ENCODE measurements at places on chromosomes 12 and 14.

- DNase-seq: no peak
Observed at GRCh38 chr14:104393199-104393897, 186.2 kb upstream of the C14orf180 start.

GRCh38 chr12:69908203-69908602, 83.2 kb downstream of the MYRFL start:
- no peak for DNase-seq

GRCh38 chr12:110012659-110013058, 13.4 kb downstream of the ANKRD13A start:
- no peak for DNase-seq

- no peak for DNase-seq
Observed at GRCh38 chr12:105223884-105224283, 12.1 kb downstream of the APPL2 start.

DNA sequence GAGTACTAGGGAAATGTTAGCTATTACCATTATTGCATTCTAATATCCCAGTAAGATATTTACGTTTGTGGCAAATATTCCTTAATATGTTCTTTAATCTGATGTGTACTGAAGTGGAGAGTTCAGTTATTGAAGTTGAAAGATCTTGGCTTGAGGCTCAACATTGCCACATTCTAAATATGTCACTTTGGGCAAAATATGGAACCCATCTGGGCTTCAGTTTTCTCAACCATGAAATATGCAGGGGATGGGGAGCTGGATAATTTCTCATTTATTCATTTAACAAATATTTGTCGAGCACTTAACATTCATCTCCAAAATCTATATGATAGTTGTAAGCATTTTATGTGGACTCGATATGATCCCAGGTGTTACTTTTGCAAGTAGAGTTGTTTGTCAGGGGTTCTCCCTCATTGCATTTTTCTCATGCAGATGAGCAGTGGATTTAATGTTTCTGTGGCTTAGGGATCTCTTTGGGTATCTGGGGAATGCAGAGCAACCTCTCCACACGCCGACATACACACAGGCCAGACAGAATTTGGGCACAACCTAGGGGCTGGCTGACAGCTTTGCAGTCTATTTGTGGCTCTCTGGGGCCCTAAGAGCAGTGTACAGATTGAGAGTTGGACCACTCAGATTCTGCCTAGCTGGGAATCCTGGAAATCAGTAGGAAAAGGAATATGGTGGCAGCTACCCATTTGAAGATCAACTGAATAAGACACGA, 26.6 kb upstream of the APPL2 start:
- no peak for DNase-seq

- DNase-seq: peak; percentile 72
Observed at GRCh38 chr12:88958946-88959345, 378.7 kb upstream of the KITLG start.

DNA sequence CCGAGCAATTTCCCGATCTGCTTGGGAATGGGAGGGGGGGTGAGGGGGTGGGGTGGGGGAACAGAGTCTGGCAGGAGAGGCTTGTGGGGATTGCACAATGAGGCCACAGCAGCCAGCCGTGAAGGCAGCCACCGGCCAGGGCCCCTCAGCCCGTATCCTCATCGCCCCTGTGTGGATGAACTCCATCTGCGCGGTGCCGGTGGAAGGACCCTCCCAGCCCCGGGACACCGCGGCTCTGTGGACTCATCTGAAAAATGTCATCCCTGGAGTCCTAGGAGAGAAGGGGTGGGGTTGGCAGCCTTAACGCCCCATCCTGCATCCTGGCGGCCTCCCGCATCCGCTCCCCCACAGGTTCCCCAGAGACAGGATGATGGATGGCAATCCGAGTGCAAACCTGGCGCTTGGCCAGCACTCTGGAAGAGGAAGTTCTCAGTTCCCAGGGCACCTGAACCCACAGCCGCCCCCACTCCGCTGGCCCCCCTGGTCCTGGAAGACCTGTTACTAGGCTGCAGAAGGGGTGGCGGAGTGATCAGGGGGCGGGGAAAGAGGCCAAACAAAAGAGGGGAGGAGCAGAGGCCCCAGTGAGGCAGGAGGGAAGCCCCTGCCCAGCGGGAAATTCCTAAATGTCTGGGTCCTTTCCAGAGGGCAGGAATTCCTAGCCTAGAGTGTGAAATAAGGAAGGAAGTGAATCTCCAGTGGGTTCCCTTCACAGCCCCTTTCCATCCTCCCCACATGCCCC, 1.2 kb upstream of the TNFAIP2 start:
- peak; percentile 98 for DNase-seq

- no peak for DNase-seq
Observed at GRCh38 chr14:24297190-24297964, 2.2 kb downstream of the DHRS1 start.

- DNase-seq: peak; percentile 31
Observed at GRCh38 chr12:81597928-81598604, 161.1 kb downstream of the PPFIA2 start.

- DNase-seq: no peak
Observed at GRCh38 chr12:4435537-4435936, 10.1 kb downstream of the FGF6 start.

GRCh38 chr12:117890137-117890536, 78.7 kb downstream of the KSR2 start:
- DNase-seq: no peak

GRCh38 chr14:81523616-81524015, 10.0 kb downstream of the SEL1L start:
- no peak for DNase-seq

DNA sequence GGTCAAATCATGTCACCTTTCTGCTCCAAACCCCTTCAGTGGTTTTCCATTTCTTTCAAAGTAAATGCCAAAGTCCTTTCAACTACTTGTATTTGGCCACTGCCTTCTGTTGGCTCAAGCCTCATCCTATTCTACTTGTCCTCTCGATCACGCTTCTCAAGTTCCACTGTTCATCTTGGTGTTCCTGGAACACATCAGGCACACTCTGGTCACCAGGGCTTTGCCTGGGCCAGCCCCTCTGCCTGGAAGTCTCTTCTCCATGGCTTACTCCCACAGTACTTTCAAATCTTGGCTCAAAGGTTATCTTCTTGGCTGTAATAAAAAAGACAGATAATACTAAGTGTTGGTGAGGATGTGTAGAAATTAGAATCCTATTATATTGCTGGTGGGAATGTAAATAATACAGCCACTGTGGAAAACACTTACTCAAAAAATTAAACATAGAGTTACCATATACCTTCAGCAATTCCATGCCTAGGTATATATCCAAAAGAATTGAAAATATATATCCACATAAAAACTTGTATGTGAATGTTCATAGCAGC, 17.3 kb upstream of the PPFIBP1 start:
- DNase-seq: no peak

GRCh38 chr12:107778383-107779025, 4.0 kb downstream of the ASCL4 start:
- no peak for DNase-seq

DNA sequence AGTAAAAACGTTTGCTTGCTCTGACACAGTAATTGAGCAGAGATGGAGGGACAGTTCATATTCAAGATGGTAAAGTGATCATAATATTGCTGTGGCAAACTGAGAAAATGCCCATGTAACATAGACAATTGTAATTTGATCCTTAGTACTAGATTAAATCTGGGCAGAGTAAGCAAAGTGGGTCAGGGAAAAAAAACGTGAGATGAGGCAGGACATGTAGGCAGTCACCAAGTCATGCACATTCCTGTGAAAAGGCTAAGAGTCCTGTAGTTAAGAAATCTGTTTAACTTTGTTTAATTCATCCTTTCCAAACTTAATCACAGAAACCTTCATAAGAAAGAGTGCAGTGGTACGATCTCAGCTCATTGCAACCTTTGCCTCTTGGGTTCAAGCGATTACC, 16.1 kb downstream of the BTBD7 start:
- DNase-seq: no peak

GRCh38 chr12:46473634-46474329, 101.2 kb upstream of the SLC38A2 start:
- no peak for DNase-seq

DNA sequence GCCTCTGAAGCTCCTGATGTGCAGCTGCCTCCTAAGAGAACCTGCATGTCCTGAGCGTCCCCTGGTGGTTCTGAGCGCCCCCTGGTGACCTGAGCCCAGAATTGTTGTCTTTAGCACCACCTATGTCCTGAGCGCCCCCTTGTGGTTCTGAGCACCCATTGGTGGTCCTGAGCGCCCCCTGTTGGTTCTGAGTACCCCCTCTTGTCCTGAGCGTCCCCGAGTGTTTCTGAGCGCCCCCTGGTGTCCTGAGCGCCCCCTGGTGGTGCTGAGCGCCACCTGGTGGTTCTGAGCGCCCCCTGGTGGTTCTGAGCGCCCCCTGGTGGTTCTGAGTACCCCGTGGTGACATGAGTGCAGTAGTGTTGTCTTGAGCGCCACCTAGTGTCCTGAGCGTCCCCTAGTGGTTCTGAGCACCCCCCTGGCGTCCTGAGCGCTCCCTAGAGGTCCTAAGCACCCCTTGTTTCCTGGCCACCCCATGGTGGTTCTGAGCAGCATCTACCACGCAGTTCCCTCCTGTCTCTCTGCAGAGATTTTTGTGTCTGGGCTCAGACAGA, 782.5 kb downstream of the TMEM121 start:
- no peak for DNase-seq

- no peak for DNase-seq
Observed at GRCh38 chr14:54428527-54428926, 12.6 kb downstream of the CNIH1 start.

DNA sequence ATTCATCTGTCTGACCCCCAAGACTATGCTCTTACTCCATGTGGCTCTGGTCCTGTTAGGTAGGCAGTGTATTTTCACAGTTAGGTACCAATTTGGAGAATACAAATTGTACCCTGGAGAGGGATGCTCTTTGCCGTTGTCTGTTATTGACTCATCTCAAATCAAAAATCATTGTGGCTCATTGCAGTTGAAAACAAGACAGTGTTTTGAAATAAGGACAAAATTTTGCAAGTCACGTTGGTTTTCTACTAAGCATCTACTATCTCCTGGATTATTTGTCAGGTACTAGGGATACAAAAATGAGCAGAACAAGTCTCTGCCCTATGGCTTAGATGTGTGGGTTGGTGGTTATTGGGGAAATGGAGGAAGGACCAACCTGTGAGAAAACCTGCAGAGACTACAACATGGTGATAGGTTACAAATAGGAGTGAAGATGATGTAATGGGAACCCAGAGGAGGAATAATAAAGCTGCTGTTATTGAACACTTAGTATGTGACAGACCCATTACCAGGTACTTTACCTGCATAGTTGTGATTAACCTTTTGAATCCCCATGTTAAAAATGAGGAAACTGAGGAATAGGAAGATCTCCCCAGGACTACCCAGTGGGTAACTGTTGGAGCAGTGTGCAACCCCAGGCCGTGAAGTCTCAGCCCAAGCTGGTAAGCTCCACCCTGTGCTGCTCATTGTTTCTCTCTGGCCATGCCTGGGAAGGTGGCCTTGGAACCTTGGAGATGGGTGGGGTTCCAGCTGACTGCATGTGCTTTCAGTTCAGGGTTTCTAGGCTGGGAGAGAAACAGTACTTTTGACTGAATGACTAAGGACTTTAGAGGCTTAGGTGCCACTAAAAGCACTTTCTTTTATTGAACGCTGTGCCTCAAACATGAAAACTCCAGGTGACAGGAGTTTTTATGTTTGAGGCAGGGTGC, 72.9 kb upstream of the SRSF5 start:
- peak; percentile 54 for DNase-seq

GRCh38 chr14:52834440-52834842, 43.0 kb upstream of the GNPNAT1 start:
- no peak for DNase-seq

GRCh38 chr14:73422515-73422914, 35.8 kb downstream of the NUMB start:
- DNase-seq: no peak

Measured in NCI-H2107 (cell line).